T-helper 1 cell (primary cell): ENCODE measurements at places on chromosomes 7 and 10.

- no peak for DNase-seq
These were observed 712.8 kb downstream of the PARD3 start for GRCh38 chr10:34102237-34102673.

DNA sequence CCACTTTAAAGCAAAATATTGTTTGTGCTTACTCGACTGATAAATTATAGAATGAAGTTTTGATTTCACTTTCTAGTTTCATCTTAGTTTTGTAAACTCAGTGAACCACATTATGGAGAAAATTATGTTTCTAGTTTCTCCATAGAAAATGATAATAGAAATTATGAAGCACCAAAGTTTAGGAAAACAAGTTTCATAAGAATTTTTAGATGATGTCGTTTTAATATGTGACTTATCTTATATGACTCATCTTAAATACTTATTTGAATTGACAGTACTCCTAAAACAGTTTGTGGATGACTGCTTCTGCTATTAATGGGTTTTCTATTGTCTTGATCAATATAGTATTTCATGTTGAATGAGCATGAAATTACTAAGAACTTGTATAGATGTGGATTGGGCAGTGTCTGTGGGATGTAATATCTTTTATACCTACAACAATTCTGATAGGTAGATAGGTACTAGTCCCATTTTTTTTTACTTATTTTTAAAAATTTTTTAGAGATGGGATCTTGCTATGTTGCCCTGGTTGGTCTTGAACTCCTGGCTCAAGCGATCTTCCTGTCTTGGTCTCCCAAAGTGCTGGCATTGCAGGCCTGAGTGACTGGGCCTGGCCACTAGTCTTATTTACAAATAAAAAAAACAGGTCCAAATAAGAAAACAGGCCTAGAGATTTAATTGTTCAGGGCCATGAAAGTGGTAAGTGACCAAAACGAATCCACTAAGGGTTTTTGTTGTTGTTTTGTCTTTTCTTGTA, 3.7 kb downstream of the HBP1 start:
- DNase-seq = no peak

- no peak for DNase-seq
These were observed 37.3 kb downstream of the SND1 start for GRCh38 chr7:127689194-127689772.

GRCh38 chr7:18037609-18038008, 10.0 kb upstream of the PRPS1L1 start:
- DNase-seq = no peak

- no peak for DNase-seq
These were observed 143.0 kb downstream of the RAPGEF5 start for GRCh38 chr7:22214000-22214399.

DNA sequence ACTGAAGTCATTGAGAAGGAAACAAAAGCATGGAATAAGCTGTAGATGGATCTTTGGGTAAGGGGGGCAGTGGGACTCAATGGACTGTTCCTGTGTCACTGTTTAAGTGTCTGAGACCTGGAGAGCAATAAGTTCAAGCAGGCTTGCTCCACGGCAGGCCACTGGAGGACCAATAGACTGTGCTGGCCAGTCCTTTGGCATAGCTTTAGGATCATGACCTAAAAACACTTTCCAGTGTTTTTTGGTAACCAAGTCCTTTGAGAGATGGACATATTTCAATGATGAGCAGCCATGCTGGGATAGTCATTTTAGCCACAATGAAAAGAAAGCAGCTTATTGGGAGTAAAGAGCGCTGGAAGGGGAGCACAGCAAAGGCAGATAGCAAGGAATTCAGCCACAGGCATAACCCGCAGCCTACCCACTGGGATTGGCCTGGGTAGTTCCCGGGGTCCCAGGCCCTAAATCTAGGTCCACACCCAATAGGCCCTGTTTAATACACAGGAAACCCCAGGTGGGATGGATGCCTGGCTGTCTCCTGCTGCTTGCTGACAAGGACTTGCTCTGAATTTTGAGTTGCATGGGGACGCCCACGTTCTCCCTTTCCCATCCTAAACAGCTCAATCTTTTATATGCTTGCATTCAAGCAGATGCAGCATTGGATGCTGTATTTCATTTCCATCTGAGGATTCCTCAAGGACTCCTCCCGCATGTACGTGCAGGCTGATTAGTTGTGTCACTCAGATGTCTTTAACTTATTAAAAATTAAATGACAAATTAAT, 727.2 kb downstream of the KCNMA1 start:
- no peak for DNase-seq

- DNase-seq = no peak
These were observed 180.5 kb downstream of the HIBADH start for GRCh38 chr7:27482219-27482618.

DNA sequence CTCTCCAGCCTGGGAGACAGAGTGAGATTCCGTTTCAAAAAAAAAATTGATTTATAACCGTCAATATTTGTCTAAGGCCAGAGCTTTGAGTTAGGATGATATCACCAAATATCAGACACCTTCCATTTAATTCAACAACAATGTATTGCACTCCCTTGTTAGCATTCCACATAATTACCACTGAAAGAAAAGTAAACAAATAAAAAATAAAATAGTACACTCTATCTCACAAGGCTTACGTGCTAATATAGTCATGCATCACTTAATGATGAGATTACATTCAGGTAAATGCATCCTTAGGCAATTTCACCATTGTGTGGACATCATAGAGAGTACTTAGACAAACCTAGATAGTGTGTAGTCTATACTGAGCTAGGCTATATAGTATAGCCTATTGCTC, 127.6 kb upstream of the RHOBTB1 start:
- DNase-seq = no peak

DNA sequence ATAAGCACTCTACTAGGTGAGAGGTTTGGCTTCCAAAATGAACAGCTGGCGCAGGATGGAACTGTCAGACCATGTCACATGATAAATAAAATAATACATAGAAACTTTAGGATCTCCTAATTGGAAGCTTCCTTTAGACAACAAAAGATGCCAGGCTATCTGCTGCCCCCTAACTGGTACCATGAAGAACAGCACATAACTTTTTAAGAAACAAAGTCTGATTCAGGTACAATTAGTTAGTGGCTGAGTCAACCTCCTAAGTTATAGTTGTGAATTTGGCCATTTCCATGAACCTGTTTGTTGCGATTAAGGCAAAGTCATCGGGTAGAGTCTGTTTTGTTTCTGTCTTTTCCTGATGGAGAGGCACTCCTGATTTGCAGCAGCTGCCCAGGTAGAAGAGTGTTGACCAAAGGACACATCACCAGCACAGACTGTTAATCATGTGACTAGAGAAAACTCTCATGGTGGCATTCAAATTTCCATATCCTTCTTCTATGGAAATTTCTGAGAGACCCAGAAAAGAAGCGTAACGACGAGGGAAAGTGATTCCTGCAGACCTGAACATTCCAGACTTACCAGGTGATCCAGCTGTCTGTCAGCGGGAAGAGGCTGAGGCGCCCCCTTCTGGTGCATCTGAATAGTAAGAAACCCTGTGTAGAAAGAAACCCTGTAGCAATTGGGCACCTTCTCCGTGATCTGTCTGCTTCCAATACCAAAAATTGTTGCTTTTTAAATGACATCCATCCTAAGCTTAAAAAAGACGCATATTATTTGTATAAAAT, 8.6 kb upstream of the INHBA start:
- no peak for DNase-seq

GRCh38 chr10:12180221-12180974, 15.3 kb downstream of the NUDT5 start:
- DNase-seq = no peak

DNA sequence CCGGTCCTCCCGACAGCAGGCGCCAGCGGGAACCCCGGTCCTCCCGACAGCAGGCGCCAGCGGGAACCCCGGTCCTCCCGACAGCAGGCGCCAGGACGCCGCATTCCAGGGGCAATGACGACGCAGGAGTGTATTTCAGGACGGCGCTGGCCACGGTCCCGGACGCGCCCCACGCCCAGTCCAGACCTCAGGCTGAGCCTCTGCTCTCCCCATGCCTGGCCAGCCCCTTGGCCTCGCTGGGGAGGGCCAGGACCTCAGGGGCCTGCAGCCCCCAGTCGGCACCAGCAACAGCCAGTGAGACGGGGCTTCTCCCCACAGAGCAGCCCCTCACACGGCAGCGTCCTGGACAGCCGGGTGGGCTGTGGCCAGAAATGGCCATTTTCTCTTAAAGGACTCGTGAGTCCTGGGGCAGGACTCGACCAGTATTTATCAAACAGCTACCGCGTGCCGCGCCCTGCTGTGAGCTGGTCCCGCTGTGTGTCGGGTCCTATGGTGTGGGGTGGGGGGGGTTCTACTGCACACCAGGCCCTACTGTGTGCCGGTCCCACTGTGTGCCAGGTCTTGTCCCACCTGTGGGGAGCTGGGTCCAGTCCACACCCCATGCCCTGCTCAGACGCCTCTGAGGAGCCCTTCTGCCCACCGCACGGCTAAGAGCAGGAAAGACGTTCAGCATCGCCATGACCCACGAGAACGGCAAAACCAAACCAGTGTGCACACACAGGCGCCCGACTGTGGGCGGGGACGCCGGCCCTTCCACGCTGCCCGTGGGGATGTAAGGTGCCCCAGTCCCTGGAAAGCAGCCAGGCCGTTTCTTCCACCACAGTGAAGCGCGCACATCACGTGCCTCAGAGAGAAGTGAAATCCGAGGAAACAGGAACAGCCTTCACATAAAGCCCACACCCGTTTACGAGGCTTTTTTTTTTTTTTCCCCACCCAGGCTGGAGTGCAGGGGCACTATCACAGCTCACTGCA, 33.3 kb downstream of the GET4 start:
- DNase-seq = no peak

DNA sequence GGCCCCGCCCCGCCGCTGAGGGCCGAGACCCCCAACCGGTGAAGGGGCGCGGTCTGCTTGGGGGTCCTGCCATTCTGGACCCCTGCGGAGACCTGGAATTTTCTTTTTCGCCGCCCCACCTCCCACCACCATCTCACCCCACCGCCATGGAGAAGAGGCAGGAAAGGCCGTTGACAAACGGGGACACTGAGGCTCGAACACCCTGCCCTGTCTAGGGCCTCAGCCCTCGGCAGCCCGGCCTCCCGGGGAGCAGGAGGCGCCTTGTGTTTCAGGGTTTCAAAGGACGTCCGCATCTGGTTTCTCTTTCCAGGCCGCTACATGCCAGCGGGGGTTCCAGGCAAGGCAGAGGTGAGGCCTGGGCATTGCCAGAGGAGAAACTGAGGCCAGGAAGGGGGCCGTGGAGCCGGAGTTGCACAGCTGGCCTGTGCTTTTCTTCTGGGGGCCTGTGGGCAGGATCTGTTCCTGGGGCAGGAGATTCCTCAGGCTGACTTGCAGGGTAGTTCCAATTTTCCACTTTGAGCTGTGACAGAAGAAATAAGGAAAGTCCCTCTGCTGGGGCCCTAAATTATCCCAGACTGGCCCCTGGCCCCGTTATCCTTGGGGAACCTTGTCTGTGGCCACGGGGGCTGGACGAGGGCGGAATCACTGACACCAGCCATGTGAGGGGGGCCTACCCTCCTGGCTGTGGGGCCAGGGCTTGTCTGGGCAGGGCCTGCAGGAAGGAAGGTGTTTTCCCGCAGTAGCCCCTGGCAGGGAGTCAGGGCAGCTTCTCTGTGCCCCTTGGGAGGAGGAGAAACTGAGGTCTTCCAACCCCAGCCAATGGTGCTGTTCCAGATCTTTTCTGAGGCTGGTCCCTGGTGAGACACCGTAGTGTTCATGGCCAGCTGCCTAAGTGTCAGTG, 900 bp upstream of the MICALL2 start:
- no peak for DNase-seq

DNA sequence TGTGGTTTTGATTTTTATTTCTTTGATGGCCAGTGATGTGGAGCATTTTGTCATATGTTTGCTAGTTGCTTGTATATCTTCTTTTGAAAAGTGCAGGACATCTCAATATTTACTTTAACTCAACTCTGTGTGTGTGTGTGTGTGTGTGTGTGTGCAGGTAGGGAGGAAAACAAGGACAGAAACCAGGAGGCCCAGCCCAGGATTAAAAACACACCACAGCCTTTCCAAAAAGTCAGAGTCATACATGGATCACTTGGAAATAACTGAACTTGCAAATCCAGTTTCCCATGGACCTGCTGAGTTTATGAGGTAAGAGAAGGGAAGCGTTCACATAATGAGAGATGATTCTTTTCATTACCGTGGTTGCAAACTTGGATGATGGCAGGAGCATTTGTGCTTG, 189.9 kb upstream of the LYZL1 start:
- no peak for DNase-seq

- DNase-seq = no peak
These were observed at the start of gene ELFN1 for GRCh38 chr7:1669954-1670893. TSS of gene ELFN1 (plus strand) at chr7:1670277. CDS start at chr7:1744597, 74,320 bp downstream.

GRCh38 chr10:89185658-89186057, 21.5 kb downstream of the CH25H start:
- no peak for DNase-seq

- DNase-seq = no peak
These were observed 10.1 kb downstream of the THNSL1 start for GRCh38 chr10:25026463-25026862.

- no peak for DNase-seq
These were observed 1.3 kb downstream of the CUL1 start for GRCh38 chr7:148699782-148700629.

DNA sequence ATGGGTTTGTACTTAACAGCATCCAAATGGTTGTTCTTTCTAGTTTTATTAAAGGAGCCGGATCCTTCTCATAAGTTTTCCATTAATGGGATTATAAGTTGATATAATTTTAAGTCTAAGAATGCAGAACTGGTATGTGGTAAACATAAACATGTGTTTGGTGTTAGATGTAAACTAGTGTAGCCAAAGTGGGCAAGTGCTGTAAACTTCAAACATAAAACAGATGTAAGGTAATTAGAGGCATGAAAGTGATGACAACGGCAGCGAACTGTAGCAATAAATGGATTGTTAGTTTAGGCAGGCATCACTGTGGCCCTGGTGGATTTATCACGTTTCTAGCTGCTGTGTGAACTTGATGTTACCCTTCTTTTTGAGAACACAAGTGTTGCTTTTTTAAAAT, 37.9 kb downstream of the BAMBI start:
- no peak for DNase-seq

- no peak for DNase-seq
These were observed 29.0 kb upstream of the HSPA12A start for GRCh38 chr10:116771101-116771958.

GRCh38 chr10:97961945-97962344, 68.5 kb downstream of the CRTAC1 start:
- no peak for DNase-seq

DNA sequence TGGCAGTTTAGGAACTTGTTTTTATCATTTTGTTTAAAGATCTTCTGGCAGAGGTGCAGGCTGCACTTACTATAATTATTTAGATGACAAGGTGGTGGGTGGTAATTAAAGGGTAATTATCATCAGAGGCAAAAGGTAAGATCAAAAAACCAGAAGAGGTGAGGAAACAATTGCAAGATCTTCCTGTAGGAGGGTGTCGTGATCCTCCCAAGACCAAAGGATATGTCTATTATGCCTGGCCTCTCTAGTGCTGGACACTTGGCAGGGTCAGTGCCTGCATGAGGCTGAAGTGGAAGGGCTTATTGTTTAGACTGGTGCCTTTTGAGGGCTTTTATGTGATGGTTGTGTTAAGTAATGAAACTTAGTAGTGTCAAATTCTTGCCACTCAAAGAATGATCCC, 1.8 kb upstream of the WAPL start:
- no peak for DNase-seq

- no peak for DNase-seq
These were observed 37.4 kb upstream of the ARL4A start for GRCh38 chr7:12650080-12650479.

GRCh38 chr10:89207801-89208551, 859 bp upstream of the CH25H start:
- DNase-seq = no peak

- DNase-seq = no peak
These were observed 4.3 kb downstream of the SHH start for GRCh38 chr7:155807789-155808548.

GRCh38 chr10:43857206-43857930, 208.7 kb upstream of the ZNF32 start:
- DNase-seq = no peak

GRCh38 chr10:106436123-106436715, 728.3 kb downstream of the SORCS1 start:
- DNase-seq = no peak
